ENCODE measurements at places on chromosomes 2 and 18. TPM values are rescaled to one million over a fixed set of nuclear protein-coding genes. Genes with fewer than 3 reads are reported as not detected.

The REG3G gene
- total RNA-seq = not detected

GRCh38 chr2:136065907-136066306 is 52.0 kb downstream of the CXCR4 start:
- H3K4me3 ChIP-seq = no peak overlapping the region
- no peak overlapping the region for H3K27ac ChIP-seq
- no peaks in the 10 kb centered on the region for H3K4me1 ChIP-seq
- no peaks in the 10 kb centered on the region for H3K27me3 ChIP-seq
- no peaks in the 10 kb centered on the region for H3K36me3 ChIP-seq

DNA sequence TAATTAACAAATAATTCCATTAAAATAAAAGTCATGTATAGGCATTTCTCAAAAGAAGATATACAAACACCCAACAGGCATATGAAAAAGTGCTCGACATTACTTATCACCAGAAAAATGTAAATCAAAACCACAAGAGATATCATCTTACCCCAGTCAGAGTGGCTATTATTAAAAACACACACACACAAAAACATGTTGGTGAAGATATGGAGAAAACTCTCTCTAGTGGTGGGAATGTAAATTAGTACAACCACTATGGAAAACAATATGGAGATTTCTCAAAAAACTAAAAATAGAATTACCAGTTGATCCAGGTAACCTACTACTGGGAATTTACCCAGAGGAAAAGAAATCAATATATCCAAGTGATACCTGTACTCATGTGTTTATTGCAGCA is 966.3 kb upstream of the POU3F3 start:
- DNase-seq = no peak
- no peaks in the 10 kb centered on the region for H3K27me3 ChIP-seq
- H3K4me1 ChIP-seq = no peaks in the 10 kb centered on the region
- H3K4me3 ChIP-seq = no peak overlapping the region
- no peaks in the 10 kb centered on the region for H3K36me3 ChIP-seq

GRCh38 chr2:85790499-85791188 is 36.9 kb downstream of the ATOH8 start:
- no peak overlapping the region for H3K4me3 ChIP-seq
- peaks cover 55% of the 10 kb centered on the region for H3K4me1 ChIP-seq
- no peak overlapping the region for H3K27ac ChIP-seq
- no peaks in the 10 kb centered on the region for H3K27me3 ChIP-seq

DNA sequence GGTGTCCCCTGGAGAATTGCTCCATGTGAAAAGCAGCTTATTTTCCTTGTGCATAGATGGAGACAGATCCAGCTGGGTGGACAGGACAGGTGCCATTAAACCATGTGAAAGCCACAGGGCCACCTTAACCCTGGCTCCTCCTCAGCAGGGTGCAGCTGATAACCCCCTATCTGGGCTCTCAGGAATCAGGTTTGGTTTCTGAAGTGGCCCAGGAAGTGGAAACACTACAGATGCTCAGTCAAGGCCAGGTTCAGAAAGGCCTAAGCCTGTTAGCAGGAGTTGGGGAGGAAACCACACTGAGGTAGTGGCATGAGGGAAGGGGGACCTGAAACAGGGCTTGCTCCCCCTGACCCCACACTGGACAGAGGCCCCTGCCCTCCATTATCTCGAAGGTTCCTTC is 217.0 kb downstream of the SPP2 start:
- no peak for DNase-seq
- no peaks in the 10 kb centered on the region for H3K36me3 ChIP-seq
- H3K4me3 ChIP-seq = no peak overlapping the region

Measured in lower lobe of right lung (tissue), 2 donors.